ENCODE measurements at places on chromosomes 1 and 21. TPM values are rescaled to one million over a fixed set of nuclear protein-coding genes. Genes with fewer than 3 reads are reported as not detected.

TENT5C gene
- total RNA-seq = 0.09 TPM

OR14K1 gene
- not detected for total RNA-seq

TNNT2 gene
- not detected for total RNA-seq

ADORA1 gene
- 1.4 TPM for total RNA-seq

GLMP gene
- total RNA-seq = 46.1 TPM

PDC gene
- not detected for total RNA-seq

C1QB gene
- total RNA-seq = not detected
